ENCODE measurements at places on chromosomes 13 and 19.

DNA sequence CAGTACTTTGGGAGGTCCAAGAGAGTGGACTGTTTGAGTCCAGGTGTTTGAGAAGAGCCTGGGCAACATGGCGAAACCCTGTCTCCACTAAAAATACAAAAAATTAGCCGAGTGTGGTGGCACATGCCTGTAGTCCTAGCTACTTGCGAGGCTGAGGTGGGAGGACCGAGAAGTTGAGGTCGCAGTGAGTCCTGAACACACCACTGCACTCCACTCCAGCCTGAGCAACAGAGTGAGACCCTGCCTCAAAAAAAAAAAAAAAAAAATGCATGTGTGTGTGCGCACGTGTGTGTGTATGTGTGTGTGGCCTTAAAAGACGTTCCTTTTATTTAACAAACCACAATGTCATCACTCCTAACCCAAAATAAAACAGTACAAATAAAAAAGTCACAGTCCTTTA is 62.6 kb downstream of the MAP4K1 start:
- DNase-seq, result no peak

DNA sequence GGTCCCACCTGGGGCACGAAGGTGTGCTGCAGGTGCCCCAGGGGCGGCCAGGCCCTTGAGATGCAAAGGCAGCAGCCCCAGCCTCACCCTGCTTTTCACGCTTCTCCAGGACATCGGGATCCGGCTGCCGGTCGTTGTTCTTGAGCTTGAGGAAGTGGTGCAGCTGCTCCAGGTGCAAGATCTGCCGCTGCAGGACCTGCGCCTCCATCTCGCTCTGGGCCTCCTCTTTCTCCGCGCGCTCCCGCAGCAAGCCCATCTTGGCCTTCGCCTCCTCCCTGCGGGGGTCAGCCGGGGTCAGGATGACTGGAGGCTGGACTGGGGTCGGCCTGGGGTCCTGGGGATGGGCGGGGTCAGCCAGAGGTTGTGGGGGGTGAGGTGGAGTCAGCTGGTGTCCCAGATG is 21.5 kb upstream of the EMP3 start:
- DNase-seq, result no peak

DNA sequence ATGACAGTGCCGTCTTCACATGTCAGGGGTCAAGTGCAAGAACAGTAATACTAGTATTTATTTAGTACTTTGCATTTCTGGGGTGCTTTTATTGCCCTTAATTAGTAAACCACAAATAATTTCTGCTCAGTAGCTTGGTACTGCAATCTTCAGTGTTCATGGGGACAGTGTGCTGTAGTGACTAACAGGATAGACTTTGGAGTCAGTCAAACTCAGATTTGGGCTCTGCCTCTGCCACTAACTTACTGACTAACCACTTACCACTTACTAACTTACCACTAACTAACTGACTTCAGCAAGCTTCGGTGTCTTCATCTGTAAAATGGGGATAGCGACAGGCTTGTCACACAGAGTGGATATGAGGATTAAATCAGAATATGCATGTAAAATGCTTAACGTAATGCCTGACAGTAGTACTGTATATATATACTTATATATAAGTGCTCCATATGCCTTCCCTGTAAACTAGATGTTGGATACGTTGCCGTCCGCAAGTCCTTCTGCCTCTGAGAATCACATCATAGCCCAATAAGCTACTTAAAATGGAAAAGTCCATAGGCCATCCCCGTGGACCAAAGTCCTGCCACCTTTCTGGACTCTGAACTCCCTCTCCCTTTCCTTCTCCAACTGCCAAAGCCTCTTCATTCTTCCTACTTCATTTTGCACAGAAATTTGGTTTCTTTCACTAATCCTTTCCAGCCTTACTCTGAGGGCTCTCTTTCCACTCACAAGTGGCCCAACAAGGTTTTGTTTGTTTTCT is 158.1 kb downstream of the ZIC5 start:
- no peak for DNase-seq

DNA sequence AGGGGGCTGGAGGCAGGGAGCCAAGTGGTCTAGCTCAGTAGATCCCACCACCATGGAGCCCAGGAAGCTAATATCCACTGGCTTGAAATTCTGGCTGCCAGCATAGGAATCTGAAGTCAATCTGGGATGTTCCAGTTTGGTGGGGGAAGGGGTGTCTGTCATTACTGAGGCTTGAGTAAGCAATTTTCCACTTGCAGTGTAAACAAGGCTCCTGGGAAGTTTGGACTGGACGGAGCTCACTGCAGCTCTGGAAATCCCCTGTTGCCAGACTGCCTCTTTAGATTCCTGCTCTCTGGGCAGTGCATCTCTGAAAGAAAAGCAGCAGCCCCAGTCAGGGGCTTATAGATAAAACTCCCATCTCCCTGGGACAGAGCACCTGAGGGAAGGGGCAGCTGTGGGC is 349.2 kb upstream of the KLHL1 start:
- DNase-seq, result no peak

DNA sequence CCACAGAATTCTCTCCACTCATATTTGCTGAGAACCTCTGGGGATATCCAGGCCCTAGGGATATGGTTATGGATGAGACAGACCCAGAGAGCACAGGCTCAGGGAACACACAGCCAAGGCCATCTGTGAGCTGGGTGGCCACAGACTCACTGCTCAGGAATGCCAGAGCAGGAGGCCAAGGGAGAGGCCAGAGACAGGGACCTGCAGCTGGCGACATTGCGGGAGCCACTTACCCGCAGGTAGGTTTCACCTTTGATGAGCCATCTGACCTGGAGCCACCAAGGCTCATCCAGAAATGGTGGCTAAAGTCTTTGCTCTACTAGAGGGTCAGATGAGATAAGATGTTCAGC is 29.4 kb downstream of the CCNE1 start:
- DNase-seq, result no peak

DNA sequence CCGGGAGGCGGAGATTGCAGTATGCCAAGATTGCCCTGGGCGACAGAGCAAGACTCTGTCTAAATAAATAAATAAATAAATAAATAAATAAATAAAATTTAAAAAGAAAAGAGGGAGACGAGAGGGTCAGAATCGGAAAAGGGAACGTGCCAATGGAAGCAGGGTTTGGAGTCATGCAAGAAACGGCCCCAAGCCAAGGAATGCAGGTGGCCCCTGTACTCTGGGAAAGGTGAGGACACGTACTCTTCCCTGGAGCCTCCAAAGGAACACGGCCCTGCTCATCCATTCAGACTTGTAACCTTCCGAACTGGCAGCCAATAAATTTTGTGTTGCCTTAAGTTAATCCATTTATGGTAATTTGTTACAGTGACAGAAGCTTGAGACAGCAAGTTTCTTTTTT is 19.9 kb upstream of the PNMA8C start:
- DNase-seq, result no peak

- no peak for DNase-seq
Measured at GRCh38 chr19:41478171-41478570, 35.2 kb downstream of the ERICH4 start.

DNA sequence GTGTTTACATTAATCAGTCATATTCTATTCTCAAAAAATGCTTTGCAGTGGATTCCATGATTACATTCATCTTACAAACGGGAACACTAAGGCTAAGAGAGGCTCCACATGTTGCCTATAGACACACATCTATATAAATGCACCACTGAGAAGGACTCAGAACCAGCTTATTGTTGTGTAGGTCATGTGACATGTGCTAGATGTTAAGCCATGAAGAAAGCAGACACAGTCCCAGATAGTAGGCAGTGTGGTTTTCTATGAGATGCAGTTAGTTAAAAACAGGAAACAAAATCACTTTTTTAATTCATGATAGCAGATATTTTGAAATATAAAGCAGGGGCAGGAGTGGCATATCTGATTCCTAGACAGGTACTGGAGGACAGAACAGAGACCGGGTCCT is 10.7 kb downstream of the SIGLEC6 start:
- DNase-seq, result no peak

DNA sequence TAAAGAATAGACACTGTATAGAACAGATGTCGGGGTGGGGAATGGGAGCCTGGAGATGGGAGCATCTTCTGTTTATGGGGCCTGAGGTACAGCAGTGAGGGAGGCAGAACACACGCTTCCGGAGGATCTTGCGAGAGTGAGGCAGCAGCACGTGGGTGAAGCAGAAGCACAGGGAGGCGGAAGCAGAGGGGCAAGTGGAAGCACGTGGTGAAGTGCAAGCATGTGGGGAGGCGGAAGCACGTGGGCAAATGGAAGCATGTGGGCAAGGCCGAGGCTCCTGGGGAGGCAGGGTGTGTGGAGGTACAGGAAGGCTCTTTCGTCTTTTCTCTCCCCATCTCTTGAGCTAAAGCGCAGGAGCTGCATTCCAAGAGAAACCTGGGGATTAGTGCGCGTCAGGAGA is 198.4 kb downstream of the ATP8A2 start:
- no peak for DNase-seq

- no peak for DNase-seq
Measured at GRCh38 chr13:59601993-59602392, 561.7 kb downstream of the DIAPH3 start.

GRCh38 chr13:69857183-69857821 is 250.3 kb upstream of the ATXN8OS start:
- peak; percentile 2 for DNase-seq

DNA sequence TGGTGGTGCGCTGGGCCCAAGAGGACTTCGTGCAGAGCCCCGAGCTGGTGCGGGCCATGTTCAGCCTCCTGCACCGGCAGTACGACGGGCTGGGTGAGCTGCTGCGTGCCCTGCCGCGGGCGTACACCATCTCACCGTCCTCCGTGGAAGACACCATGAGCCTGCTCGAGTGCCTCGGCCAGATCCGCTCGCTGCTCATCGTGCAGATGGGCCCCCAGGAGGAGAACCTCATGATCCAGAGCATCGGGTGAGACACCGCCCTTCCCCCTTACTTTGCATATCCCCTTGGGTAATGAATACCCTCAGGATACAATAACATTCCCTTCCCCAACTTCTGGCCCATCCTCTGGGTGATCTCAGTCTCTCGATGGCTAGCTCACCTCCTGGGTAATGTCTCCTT is 60.9 kb downstream of the RYR1 start:
- DNase-seq, result no peak

- DNase-seq, result no peak
Measured at GRCh38 chr13:34931572-34931971, 10.5 kb upstream of the NBEA start.
